ENCODE measurements at places on chromosomes 11 and 22.

GRCh38 chr11:66616379-66617154, at the start of gene RBM14:
Gene RBM14 (plus strand): TSS chr11:66616630. CDS start chr11:66616721, 91 bp downstream.
- DNase-seq, result peak; percentile 99

- DNase-seq, result no peak
Measured at GRCh38 chr11:46492532-46492931, 101.0 kb upstream of the CHRM4 start.

- DNase-seq, result no peak
Measured at GRCh38 chr11:78823588-78823987, 248.9 kb upstream of the NARS2 start.

- DNase-seq, result no peak
Measured at GRCh38 chr11:965206-965775, 39.6 kb downstream of the AP2A2 start.

- peak; percentile 32 for DNase-seq
Measured at GRCh38 chr22:46262449-46263215, 511 bp downstream of the PKDREJ start.

- DNase-seq, result no peak
Measured at GRCh38 chr11:61701242-61701886, 21.2 kb downstream of the DAGLA start.

DNA sequence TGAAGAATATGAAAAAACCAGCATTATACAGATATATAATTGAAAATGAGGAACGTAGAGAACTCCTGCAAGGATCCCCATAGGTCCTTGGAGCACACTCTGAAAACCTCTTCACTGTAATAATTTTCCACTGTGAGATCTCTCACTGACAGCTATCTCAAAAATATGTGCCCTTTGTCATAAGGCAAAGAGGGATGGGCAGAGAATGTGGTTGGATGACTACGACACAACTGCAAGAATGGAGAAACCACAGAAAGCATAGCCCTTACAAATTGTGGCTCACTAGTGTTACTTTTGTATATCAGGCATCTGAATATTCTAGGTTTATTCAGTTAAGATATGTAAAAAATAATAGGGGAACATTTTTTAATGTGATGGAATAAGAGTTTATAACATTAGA, 7.9 kb upstream of the CTSC start:
- DNase-seq, result no peak

GRCh38 chr11:12094872-12095800, 15.3 kb upstream of the MICAL2 start:
- no peak for DNase-seq

DNA sequence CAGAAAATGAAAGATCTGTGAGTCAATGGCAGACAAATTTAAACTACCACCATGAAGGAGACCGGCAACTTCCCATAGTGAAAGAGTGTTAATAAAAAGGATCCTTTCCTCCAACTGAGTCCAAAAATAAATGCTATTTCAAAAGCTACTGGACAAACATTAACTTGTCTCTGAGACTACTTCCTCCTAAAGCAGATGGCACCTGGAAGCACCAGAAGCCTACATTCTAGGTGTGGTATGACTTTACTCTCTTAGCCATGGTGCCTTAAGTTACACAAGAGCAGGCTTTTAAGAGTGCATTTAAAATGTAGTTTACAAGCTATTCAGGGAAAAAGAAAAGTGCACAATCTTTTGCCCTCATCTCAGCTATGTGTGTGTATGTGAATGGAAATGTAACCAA, 2.5 kb downstream of the ARHGAP32 start:
- DNase-seq, result no peak

GRCh38 chr22:17732251-17732854, 41.9 kb downstream of the BID start:
- DNase-seq, result no peak

- no peak for DNase-seq
Measured at GRCh38 chr22:20316844-20317401, 2.9 kb downstream of the DGCR6L start.

DNA sequence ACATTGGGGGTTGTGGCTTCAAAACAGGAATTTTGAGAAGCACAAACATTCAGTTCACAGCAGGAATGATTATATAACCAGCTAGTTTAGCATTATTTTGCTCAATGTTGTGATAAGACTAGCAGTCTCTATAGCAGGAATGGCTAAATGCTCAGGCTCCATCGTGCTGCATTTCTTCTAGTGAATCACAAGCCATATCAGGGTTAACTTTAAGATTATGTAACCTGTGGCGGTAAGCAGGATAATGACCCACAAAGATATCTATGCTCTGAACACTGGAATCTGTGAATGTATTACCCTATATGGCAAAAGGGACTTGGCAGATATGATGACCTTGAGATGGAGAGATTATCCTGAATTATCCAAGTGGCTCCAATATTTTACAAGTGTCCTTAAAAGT, 14.8 kb downstream of the FSHB start:
- DNase-seq, result no peak
